Kidney (tissue), 22 donors: ENCODE measurements at places on chromosomes 11 and 22.
A peak's percentile ranks its signal among the peaks of the same experiment; 100 is the strongest.

DNA sequence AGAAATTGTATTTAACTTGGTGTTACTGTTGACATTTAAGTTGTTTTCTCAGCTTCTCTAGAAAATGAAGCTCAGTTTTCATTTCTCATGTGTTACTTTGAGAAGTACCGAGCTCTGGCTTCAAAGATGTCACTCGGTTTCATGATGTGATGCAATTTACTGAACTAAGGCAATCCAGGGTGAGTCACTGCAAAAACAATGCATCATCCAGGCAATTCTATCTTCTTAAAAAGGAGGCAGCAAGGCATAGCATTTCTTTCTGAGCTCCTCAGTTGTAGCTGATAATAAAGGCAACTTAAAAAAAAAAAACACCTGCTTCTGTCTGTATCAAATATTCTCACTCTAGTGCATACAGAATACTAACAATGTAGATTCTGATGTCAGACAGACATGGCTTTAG lies 91.1 kb upstream of the KCNA4 start:
- no peak overlapping the region for H3K4me3 ChIP-seq
- H3K27me3 ChIP-seq, result no peaks in the 10 kb centered on the region
- no peaks in the 10 kb centered on the region for H3K4me1 ChIP-seq
- H3K36me3 ChIP-seq, result no peaks in the 10 kb centered on the region
- no peak for DNase-seq

DNA sequence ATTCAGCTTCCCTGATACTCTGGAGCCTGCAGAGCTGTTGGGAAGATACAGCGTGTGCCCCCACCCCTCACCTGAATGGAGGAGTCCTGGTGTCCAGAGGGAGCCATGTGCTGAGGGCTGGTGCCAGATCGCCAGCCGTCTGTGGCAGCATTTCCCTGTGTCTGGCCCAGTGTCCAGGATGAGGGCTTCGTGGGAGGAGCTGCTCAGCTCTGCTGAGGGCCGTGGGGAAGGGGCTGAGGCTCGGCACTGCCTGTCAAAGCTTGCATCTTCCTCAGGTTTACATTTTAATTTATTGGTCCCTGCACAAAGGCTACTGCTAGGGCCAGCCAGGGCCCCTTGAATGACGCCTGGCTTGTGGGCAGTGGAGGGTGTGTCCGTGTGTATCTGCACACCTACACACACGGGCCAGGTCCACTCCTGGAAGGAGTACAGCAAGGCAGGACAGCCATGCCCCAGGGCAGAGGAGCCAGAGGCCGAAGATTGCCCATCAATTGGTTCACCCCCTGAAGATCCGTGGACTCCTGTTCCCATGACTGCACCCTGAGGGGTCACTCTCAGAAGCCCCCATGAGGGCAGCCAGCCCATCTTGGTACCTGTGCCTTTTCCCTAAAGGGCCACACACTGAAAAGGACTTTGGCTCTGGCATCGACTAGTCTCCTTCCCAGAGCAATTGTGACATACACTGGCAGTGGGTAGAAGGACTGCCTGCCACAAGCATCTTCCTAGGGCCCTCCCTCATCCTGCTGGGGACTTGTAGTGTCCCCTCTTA lies 107.7 kb upstream of the PARVA start:
- H3K36me3 ChIP-seq, result no peaks in the 10 kb centered on the region
- no peak for DNase-seq
- H3K4me3 ChIP-seq, result no peak overlapping the region

GRCh38 chr11:64007160-64007628 lies 21.0 kb downstream of the OTUB1 start:
- no peak overlapping the region for H3K4me3 ChIP-seq
- H3K27ac ChIP-seq, result peak overlapping the region; percentile 45
- peak; percentile 59 for DNase-seq
- H3K27me3 ChIP-seq, result no peaks in the 10 kb centered on the region
- H3K4me1 ChIP-seq, result peaks cover 35% of the 10 kb centered on the region

GRCh38 chr22:44459041-44459440 lies 39.0 kb downstream of the RTL6 start:
- H3K4me3 ChIP-seq, result no peak overlapping the region
- H3K36me3 ChIP-seq, result no peaks in the 10 kb centered on the region
- no peaks in the 10 kb centered on the region for H3K27me3 ChIP-seq
- no peaks in the 10 kb centered on the region for H3K4me1 ChIP-seq
- DNase-seq, result no peak
- no peak overlapping the region for H3K27ac ChIP-seq

DNA sequence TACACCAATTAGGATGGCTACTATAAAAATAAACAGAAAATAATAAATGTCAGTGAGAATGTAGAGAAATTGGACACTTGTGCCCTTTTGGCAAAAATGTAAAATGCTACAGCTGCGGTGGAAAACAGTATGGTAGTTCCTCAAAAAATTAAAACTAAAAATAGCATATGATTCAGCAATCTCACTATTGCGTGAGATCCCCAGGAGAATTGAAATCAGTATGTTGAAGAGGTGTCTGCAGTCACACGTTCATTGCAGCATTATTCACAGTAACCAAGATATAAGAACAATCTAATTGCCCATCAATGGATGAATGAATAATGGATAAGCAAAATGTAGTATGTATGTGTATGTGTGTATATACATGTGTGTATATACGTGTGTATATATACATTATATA lies 6.8 kb downstream of the OR52N2 start:
- H3K27me3 ChIP-seq, result no peaks in the 10 kb centered on the region
- no peaks in the 10 kb centered on the region for H3K4me1 ChIP-seq
- H3K36me3 ChIP-seq, result no peaks in the 10 kb centered on the region
- DNase-seq, result no peak

DNA sequence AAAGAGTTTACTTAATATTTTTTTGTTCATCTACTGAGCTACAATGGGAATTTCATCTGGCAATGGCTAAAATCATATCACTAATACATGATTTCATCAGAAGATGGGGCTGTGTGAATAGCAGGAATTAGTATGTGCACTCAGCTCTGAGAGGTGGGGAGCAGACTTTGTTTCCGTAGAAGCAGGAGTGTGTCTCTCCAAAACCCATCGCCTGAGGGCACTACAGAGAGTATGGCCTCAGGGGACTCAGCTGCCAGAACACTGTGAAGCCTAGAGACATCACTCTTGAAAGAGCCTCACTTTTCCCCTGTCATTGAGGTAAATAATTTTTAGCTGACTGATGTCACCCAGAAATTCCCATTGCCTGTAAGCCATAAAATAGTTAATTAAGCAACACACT lies 261.4 kb upstream of the ISX start:
- no peaks in the 10 kb centered on the region for H3K36me3 ChIP-seq
- H3K27me3 ChIP-seq, result no peaks in the 10 kb centered on the region
- H3K4me1 ChIP-seq, result peaks cover 4% of the 10 kb centered on the region

DNA sequence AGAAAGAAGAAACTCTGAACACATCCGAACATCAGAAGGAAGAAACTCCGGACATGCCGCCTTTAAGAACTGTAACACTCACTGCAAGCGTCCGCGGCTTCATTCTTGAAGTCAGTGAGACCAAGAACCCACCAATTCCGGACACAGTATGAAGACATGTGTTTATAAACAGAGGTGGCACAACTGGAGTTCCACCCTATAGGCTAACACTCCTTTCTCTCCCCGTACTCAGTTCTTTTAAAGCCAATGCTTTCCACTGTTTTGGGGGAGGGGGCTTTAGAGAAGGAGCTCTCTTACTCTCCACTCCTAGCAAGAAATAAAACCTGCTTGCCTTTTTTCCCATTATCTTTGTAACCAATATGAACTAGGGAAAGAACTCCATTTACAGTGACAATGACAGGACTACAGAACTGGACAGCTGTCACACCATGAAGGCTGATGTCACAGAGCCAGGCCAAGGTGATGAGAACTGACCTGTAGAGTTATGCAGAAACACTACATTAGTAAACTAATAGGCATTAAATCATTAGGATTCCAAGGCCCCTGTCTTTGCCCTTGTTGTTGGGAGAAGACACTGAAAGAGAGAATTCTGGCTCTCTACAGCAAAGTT lies 733 bp downstream of the TRIM5 start:
- H3K36me3 ChIP-seq, result no peaks in the 10 kb centered on the region
- DNase-seq, result no peak
- H3K4me1 ChIP-seq, result no peaks in the 10 kb centered on the region

GRCh38 chr22:38828191-38828590 lies 15.6 kb downstream of the NPTXR start:
- no peak overlapping the region for H3K27ac ChIP-seq
- H3K4me3 ChIP-seq, result no peak overlapping the region
- DNase-seq, result no peak

- peak; percentile 87 for DNase-seq
- H3K4me3 ChIP-seq, result peak overlapping the region; percentile 84
- H3K27ac ChIP-seq, result peak overlapping the region; percentile 35
- no peaks in the 10 kb centered on the region for H3K27me3 ChIP-seq
- no peaks in the 10 kb centered on the region for H3K4me1 ChIP-seq
Observed at GRCh38 chr11:76234416-76235232, 28.3 kb upstream of the WNT11 start.

DNA sequence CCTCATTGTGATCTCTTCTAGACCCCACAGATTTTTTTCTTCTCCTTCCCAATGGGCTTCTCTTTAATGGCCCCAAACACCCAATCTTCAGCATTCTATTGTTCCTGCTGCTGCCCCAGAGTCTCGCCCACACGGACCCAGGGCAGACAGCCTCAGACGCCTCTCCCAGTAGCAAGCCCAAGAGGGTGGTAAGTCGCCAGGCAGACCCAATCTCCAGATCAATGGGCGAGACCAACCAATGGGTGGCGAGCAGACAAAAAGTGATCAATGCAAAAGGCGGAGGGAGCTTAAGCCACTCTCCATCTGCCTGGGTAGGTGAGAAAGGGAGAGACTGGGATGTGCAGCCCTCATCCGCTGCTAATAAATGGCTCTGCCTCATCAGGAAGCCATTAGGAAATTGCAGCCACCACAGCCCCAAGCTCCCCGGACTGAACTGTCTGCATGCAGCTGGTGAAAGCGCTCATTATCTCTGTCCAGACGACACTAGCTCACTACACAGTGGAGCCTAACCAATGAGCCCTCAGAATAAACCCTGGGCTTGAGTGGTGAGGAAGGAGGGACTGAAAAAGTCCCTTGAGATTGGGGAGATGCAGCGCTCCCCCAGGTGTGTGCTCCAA lies 81.8 kb downstream of the ETS1 start:
- H3K27me3 ChIP-seq, result no peaks in the 10 kb centered on the region
- no peak overlapping the region for H3K27ac ChIP-seq
- peaks cover 34% of the 10 kb centered on the region for H3K4me1 ChIP-seq
- H3K4me3 ChIP-seq, result no peak overlapping the region
- H3K36me3 ChIP-seq, result no peaks in the 10 kb centered on the region
- DNase-seq, result peak; percentile 24

DNA sequence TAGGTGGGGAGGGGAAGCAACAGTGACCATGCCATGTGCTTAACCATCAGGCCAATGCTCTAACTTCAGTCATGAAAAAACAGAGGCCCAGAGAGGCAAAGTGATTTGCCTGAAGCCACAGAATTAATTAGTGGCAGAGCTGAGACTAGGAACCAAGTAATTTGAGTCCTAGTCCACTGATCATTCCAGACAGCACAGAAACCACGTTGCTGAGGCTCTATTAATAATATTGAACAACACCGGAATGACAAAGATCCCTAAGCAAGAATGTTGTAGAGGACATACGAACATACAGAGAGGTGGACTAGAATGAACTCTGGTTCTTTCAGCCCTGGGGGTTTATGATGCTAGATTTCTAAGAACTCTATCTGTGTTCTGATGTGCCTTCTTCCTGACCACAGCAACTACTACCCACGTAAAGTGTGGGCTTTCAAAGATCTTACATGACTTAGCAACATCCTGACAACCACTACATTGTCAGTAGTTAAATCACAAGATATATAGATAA lies 92.3 kb downstream of the GAB2 start:
- no peak overlapping the region for H3K27ac ChIP-seq
- no peaks in the 10 kb centered on the region for H3K4me1 ChIP-seq
- H3K4me3 ChIP-seq, result no peak overlapping the region

DNA sequence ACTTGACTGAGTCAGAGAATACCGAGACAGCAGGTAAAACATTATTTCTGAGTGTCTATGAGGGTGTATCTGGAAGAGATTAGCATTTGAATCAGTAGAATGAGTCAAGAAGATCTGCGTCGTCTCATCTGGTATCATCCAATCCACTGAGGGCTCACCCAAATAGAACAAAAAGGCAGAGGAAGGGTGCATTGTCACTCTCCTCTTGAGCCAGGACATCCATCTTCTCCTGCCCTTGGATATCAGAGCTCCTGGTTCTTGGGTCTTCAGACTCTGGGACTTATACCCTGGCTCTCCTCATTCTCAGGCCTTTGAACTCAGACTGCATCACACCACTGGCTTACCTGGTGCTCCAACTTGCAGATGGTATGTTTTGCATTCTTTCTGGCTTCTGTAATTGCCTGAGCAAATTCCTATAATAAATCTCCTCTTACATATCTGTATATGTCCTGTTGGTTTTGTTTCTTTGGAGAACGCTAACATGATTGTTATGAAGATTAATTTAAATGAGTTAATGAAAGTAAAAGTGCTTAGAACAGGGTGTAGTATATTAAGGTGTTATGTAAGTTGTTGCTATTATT lies 49.3 kb downstream of the ME3 start:
- H3K36me3 ChIP-seq, result no peaks in the 10 kb centered on the region
- H3K4me1 ChIP-seq, result no peaks in the 10 kb centered on the region
- H3K4me3 ChIP-seq, result no peak overlapping the region
- H3K27me3 ChIP-seq, result no peaks in the 10 kb centered on the region
- no peak overlapping the region for H3K27ac ChIP-seq

- no peaks in the 10 kb centered on the region for H3K27me3 ChIP-seq
- no peaks in the 10 kb centered on the region for H3K36me3 ChIP-seq
- no peak overlapping the region for H3K4me3 ChIP-seq
- no peaks in the 10 kb centered on the region for H3K4me1 ChIP-seq
- no peak overlapping the region for H3K27ac ChIP-seq
Observed at GRCh38 chr11:126564566-126564965, 209.1 kb downstream of the ST3GAL4 start.

GRCh38 chr22:30208631-30209603 lies 37.6 kb downstream of the LIF start:
- H3K27ac ChIP-seq, result peak overlapping the region; percentile 45
- H3K27me3 ChIP-seq, result no peaks in the 10 kb centered on the region
- no peaks in the 10 kb centered on the region for H3K36me3 ChIP-seq
- DNase-seq, result no peak

- H3K36me3 ChIP-seq, result no peaks in the 10 kb centered on the region
- H3K4me3 ChIP-seq, result no peak overlapping the region
- DNase-seq, result peak; percentile 91
- no peaks in the 10 kb centered on the region for H3K27me3 ChIP-seq
- H3K4me1 ChIP-seq, result no peaks in the 10 kb centered on the region
Observed at GRCh38 chr11:61797263-61797944, 4.7 kb downstream of the FEN1 start.

GRCh38 chr11:119709638-119710346 lies 19.2 kb downstream of the NECTIN1 start:
- no peak overlapping the region for H3K4me3 ChIP-seq
- peaks cover 6% of the 10 kb centered on the region for H3K4me1 ChIP-seq
- H3K27me3 ChIP-seq, result no peaks in the 10 kb centered on the region
- H3K36me3 ChIP-seq, result no peaks in the 10 kb centered on the region
- no peak overlapping the region for H3K27ac ChIP-seq

DNA sequence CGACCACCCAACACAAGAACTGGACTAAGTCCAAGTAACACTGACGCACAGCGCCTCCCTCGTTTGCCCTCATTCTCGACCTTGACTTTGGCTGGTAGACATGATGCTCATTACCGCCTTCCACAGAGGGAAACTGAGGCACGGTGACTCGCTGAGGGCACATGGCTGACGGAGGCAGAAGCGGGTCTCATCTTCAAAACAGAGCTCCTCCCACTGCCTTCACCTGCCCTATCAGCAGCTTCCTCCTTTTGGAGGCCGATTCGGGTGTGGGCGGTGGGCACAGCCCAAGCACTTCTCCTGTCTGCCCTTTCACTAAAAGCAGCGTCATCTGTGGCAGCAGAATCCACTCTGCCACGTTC lies 2.0 kb upstream of the KMT5B start:
- H3K4me3 ChIP-seq, result no peak overlapping the region
- H3K36me3 ChIP-seq, result no peaks in the 10 kb centered on the region
- H3K27ac ChIP-seq, result no peak overlapping the region
- H3K27me3 ChIP-seq, result no peaks in the 10 kb centered on the region
